ENCODE measurements at places on chromosomes 7 and 10.

DNA sequence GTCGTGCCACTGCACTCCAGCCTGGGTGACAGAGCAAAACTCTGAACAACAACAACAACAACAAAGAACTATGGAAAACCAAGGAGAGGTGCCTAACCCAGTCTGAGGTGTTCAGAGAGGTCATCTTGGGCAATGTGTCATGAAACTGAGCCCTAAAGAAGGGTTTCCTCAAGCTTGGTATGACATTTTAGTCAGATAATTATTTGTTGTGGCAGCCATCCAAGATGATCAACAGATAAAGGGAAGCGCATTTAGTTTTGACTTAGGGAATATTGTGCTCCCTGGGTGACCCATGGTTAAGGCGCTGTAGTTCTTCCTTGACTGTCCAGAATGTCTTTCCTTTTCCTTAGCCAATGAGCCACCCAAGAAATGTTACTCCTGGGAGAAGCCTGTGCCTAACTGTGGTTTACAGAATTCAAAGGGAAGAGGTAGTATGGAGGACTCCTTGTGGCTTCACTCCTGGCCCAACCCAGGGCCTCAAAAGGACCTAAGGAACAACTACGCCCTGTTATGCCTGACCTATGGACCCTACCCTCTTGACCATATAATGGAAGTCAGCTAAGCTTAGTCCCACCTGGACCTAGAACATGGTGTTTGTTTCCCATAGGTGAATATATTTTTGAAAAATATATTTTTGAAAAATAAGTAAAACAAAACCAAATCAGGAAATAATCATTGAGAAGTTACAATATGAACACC, 42.4 kb downstream of the TPST1 start:
- no peak for DNase-seq

DNA sequence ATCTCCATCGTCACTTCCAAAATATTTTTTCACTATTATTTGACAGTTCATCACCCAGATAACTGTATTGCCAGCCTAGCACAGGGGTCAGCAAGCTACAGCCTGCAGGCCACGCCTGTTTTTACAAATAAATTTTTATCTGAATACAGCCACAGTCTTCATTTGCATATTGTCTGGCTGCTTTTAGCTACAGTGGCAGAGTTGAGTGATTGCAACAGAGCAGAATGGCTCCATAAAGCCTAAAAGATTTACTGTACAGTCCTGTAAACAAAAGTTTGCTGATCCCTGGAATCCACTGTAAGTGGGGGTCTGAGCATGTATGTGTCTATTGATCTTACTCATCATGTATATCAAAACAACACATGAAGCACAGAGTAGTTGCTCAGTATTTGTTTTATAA, 45.9 kb upstream of the GNAI1 start:
- DNase-seq, result no peak

- DNase-seq, result no peak
Observed at GRCh38 chr7:67518580-67518979, 521.9 kb downstream of the TYW1 start.

DNA sequence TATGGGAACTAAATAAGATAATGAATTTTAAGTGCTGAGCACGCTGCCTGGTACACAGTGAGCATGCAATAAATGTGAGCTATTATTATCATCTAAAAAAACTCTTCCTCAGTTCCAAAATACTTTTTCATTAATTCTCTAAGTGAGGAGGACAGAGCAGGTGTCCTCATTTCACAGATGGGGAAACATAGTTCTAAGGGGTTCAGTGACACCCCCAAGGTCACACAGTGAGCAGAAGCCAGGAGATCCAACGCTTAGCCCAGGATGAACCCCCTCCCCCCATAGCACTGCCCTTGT, 6.8 kb upstream of the RRP12 start:
- DNase-seq, result no peak

DNA sequence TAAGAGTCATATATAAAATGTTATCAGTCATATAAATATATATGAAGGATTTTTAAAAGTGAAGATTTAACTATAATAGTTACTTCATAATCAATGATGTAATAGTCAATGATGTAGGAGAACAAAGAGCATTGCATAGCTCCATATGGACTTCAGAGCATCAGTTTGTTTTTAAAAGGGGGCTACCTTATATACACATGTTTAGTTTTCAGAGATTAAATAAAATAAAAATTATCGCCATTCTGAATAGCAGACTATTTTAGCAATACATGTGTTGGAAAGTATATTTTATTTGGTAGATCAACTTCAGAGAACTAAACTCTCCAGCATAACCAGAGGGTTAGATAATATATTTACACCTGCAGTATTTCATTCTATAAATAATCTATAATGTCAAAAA, 29.1 kb upstream of the EPC1 start:
- DNase-seq, result no peak

DNA sequence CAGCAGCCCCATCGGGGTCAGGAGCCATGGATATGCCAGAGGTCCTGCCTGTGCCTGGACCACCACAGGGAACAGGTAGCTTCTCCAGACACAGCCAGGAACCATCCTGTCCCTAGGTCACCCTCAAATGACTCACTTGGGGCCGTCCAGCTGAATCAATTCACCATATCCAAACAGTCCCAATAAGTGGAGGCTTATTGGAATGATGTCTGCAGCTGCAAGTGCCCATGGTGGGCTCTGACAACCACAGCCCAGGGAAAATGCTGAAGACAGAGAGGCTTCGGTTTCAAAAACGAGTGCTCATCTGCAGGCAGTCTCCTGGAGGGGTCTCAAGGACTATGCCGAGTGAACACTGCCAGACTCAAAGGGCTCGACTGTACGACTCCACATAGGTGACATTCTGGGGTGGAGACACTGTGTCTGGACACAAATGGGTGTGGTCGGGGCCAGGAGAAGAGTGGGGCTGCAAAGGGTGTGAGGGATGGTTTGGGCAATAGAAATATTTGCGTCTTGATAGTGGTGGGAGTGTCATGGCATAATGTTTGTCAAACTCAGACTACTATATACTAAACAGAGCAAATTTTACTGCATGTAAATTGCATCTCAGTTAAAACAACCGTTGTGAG, 204.8 kb downstream of the TNS3 start:
- DNase-seq, result no peak

DNA sequence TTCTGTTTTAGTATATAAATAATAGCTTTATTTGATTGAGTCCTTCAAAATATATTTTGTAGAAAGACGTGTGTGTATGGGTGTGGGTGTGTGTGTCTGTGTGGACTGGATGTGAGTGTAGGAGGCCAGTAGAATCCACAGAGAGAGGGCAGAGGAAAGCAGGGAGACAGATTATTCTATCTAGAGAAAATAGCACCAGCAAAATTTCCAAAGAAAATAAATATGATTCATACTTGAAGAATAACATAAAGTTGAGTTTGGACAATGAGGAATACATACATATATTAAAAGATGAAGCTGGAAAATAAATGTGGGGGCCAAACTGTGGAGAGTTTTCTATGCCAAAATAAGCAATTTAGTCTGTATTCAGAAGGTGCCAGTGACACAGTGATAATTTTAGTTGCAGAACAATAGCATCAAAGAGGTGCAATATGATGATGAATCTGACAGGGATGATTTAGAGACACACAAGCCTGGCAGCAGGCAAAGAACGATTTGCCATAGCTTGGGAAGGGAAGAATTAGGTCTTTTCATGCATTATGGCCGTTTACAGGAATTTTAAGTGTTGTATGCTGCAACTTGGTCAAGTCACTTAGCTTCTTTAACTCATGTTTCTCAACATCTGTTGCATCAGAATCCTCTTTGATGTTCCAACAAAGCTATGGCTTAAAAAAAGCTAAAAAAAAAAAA, 121.3 kb downstream of the SEMA3A start:
- DNase-seq, result no peak

DNA sequence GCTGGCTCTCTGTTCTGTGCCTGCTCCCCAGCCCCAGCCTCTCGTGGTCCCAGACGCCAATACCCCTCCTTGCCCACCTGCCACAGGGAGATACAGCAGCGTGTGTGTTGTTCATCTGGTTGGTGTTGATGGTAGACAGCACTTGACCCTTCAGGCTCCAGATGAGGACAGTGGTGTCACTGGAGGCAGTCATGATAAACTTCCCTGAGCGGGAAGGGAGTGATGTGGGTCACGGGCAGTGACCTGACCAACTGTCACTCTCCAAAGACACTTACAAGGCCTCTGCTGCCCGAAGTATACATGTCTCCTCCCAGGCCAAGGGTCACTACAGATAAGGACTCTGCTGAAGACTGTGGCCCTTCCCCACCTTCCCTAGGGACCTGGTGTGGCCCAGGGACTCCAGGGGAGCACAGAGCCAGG, 5.6 kb downstream of the TBL2 start:
- DNase-seq, result no peak

DNA sequence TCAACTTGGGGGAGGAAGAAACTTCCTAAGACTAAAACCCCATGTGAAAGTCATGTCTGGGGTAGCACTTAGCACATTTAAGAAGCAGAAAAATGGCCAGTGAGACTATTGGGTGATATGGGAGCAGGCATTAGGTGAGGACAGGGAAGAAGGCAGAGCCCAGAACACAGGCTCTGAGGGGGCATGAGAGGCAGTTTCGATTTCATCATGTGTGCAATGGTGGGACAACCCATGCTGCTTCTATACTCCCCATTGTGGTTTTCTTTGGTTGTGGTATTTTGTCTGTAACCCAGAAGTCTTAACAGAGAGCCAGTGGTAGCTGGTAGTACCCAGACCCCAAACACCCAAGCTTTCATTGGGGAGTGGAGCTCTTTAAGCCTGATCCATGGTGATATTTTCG, 752.0 kb downstream of the GRID1 start:
- no peak for DNase-seq

- no peak for DNase-seq
Observed at GRCh38 chr10:82150123-82150900, 275.3 kb downstream of the NRG3 start.

DNA sequence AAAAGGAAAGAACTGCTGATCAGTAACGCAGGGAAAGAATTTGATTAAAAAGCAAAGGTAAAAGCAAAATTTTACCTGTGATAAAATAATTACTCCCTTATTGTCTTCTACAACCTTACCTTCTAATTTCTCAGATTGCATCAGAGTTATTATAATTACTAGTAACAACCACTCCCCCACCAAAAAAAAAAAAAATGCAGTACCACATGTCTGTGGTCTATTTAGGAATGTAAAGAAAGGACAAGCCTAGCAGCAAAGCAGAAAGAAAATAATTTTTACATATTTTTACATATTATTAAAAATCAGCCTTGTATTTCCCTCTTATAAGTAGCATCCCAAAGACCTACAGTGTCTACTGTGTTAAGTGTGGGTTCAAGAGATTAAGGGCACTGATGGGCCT, 430.4 kb downstream of the TFEC start:
- no peak for DNase-seq

DNA sequence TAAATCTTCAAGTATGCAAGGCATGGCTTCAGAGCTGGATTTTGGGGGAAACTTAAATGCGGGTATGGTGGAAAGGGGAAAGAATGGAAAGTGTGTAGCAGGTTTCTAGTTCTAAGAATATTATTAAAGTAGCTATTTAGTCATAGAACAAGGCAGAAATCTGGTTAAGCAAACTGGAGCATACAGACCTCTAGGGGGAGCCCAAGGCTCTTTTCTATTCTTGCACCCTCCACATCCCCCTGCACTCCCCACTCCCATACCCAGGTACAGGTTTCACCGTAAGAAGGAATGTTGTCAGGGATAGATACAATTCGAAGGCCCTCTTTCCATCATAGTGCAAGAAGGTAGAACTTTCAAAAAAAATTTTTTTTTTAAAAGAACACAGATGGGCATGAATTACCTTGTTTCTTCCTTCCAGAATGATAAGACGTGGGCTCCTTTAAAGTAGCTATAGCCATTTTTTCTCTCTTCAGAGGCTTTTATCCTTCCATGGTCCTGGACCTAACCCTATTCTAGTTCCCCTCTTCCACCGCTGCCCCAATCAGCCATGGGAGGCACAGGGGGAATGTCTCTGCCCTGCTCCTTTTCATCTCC, 41.5 kb upstream of the SMIM30 start:
- DNase-seq, result peak; percentile 13

GRCh38 chr10:97849687-97850402, at the start of gene GOLGA7B:
Gene GOLGA7B, plus strand, starts transcription at chr10:97849843. Its CDS starts 461 bp downstream, at chr10:97850304.
- no peak for DNase-seq

DNA sequence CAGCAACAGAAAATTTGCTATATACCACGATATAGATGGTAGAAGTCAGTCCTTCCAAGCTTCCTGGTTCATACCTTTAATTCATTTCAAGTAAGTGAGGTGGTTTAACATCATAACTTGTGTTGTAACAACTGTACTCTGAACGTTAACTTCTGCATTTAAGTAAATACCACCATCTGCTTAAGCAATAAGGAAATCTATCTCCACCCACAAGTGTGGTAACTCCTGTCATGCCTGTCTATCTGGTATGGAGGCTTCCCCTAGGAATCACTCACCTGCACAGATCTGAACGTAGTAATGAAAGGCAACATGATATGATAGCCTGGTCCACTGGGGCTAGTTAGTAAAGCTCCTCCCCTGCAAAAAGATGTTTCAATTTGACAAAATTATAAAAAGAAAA, 2.3 kb downstream of the ERLIN1 start:
- DNase-seq, result no peak

- no peak for DNase-seq
Observed at GRCh38 chr10:102227050-102227449, 951 bp downstream of the ELOVL3 start.

GRCh38 chr7:106421181-106421762, 136.5 kb upstream of the NAMPT start:
- no peak for DNase-seq

DNA sequence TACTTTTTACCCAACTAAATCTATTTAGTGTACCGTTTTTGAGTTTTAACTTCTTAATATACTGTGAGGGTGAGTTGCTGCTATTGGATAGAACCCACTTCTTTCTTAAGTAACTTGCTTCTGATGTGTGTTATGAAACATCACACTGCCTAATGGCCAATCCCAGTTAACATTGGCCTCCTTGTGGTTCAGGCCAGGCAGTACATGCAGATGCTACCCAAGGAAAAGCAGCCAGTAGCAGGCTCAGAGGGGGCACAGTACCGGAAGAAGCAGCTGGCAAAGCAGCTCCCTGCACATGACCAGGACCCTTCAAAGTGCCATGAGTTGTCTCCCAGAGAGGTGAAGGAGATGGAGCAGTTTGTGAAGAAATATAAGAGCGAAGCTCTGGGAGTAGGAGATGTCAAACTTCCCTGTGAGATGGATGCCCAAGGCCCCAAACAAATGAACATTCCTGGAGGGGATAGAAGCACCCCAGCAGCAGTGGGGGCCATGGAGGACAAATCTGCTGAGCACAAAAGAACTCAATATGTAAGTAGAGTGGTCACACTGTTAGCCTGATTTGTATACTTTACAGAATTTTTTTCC, 39.7 kb downstream of the TES start:
- DNase-seq, result no peak
